ENCODE measurements at places on chromosomes 3 and 15.

- DNase-seq = no peak
These were observed 7.9 kb downstream of the FSIP1 start for GRCh38 chr15:39774688-39775267.

DNA sequence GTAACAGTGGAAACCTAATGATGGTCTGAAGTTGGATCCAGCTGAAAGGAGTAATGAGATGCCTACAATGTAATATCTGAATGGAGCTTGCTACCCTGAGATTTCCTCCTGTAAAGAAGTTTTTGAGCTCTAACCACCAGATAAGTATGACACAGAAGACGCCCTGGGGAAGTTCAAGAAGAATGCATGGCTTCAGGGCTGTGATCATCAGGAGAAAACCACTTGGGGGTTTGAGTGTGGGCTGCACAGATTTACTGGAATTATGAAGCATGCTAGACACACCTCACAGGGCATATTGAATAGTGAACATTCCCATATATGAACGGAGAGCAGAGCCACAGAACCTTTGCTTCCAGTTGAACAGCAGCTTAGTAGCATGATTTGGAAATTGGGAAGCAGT, 10.6 kb upstream of the CCDC80 start:
- DNase-seq = no peak

GRCh38 chr3:160719710-160720109, 36.3 kb upstream of the PPM1L start:
- no peak for DNase-seq

GRCh38 chr3:196471551-196471950, 32.0 kb downstream of the RNF168 start:
- no peak for DNase-seq

DNA sequence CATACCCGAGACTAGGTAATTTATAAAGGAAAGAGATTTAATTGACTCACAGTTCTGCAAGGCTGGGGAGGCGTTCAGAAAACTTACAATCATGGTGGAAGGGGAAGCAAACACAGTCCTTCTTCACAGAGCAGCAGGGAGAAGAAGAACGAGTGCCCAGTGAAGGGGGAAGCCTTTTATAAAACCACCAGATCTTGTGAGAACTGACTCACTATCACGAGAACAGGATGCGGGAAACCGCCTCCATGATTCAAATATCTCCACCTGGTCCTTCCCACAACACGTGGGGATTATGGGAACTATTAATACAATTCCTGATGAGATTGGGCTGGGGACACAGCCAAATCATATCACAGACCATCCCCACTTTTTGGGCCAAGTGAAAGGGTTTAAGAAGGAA, 58.8 kb upstream of the CTXND1 start:
- DNase-seq = no peak

DNA sequence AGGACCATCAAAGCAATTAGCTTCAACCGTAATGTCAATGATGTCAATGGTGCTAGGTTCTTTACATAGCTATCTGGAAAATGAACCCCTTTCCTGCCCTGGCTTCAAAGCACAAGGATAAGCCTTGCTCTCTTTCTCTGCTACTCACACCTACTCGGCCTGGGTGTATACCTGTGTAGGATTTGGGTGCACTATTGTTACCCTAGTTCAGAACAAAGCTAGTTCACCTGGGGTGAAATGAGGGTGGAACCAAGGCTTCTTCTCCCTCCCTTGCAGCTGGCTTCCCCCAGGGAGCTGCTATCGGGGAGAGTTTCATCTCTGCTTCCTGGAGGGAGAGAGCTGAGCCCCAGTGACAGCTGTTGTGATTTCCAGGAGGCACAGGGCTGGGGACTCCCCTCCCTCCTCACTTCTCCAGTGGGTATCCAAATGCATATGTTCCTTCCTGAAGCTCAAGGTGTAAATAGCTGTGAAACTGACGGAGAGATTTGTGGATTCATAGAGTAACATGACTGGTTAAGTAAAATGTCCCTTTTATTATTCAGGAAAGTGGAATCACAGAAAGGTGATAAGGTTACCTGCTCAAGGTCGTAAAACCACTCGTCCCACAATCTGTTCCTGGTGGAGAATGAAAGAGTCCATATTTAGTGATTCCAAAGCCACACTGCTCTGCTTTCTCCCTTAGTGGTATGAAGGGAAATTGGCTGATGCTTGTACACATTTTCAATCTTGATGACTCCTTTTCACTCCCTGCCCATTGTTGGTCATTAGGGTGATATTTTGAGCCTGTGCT, 11.8 kb upstream of the C3orf70 start:
- no peak for DNase-seq

DNA sequence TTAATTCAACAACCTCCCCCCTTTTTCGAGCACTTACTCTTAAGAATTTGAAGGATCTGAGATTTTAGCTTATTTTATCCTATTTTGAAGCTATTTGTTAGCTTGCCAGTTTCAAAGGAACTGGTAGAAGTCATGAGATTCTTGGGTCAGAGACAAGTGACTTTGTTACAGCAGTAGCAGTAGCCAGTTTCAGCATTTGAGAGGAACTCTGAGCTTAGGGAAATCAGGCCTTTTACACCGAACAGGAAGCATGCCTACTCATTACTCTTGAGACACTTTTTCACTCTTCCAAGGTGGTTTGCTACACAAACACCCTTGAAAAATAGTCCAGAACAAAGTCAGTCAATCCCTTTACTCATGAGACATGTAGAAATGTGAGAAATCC, 24.5 kb upstream of the TM4SF1 start:
- no peak for DNase-seq

Measured in foreskin keratinocyte (primary cell).